ENCODE measurements at places on chromosomes 13 and 19. TPM values are rescaled to one million over a fixed set of nuclear protein-coding genes. Genes with fewer than 3 reads are reported as not detected.

The ATP1A3 gene
- total RNA-seq = not detected

The IRGC gene
- total RNA-seq = not detected

The DACH1 gene
- total RNA-seq = 2.5 TPM

The STAP2 gene
- total RNA-seq = 83.8 TPM

The ZNF560 gene
- total RNA-seq = not detected

The ANO8 gene
- total RNA-seq = 47.1 TPM

The C19orf33 gene
- total RNA-seq = 304 TPM

Measured in suprapubic skin (tissue), 4 donors.